ENCODE measurements at places on chromosomes 11 and 22. TPM values are rescaled to one million over a fixed set of nuclear protein-coding genes. Genes with fewer than 3 reads are reported as not detected.

The PKDREJ gene
- polyA plus RNA-seq: 10.4 TPM

GRCh38 chr22:49150801-49151221 is 676.9 kb downstream of the BRD1 start:
- no peak overlapping the region for H3K27ac ChIP-seq
- H3K4me1 ChIP-seq: no peaks in the 10 kb centered on the region
- no peaks in the 10 kb centered on the region for H3K27me3 ChIP-seq

- peaks cover 20% of the 10 kb centered on the region for H3K4me1 ChIP-seq
- H3K27ac ChIP-seq: no peak overlapping the region
- no peaks in the 10 kb centered on the region for H3K27me3 ChIP-seq
- no peaks in the 10 kb centered on the region for H3K36me3 ChIP-seq
Observed at GRCh38 chr11:65435411-65435931, 12.9 kb downstream of the NEAT1 start.

DNA sequence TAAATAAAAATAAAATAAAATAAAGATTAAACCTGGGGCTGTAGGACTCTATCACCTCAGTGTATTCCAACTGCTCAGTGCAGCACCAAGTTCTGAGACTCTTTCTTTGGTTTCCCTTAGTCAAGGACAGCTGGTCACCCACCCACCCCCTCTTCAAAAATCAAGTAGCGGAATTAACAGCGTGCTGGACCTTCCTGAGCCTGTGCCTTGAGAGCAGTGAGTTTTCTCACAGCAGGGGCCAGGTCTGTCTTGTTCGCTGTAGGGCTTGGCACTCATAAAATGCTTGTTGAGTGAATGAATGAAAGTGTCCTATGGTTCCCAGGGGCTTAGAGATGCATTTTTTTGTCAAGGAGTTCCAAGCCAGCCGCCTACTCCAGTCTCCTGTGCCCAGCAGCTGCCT is 2.9 kb upstream of the ALX4 start:
- H3K4me3 ChIP-seq: no peak overlapping the region
- DNase-seq: no peak
- no peaks in the 10 kb centered on the region for H3K27me3 ChIP-seq
- no peak overlapping the region for H3K27ac ChIP-seq
- H3K4me1 ChIP-seq: peaks cover 3% of the 10 kb centered on the region

GRCh38 chr11:44950031-44950624 is 555 bp downstream of the TP53I11 start:
- H3K27ac ChIP-seq: peak overlapping the region; percentile 61
- peaks cover 5% of the 10 kb centered on the region for H3K4me1 ChIP-seq
- H3K4me3 ChIP-seq: peak overlapping the region; percentile 64
- H3K36me3 ChIP-seq: no peaks in the 10 kb centered on the region

DNA sequence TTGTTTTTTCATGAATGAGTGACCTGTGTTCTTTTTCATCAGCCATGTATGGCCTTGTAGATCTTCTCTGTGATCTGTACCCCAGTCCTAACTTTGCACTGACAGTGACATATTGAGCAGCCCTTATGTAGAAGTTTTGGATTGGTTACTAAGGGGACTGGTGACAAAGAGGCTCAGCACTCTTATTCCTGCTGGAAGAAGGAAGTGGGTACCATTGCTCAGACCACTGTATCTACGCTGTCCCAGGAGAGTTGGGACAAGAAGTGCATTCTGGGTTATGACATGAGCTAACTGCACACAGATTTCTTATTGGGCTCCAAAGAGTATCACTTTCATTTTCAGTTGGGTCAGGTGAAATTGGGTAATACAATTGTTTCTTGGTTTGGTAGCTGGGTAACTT is 107.8 kb upstream of the RASSF10 start:
- no peak overlapping the region for H3K4me3 ChIP-seq
- H3K27ac ChIP-seq: no peak overlapping the region
- no peak for DNase-seq
- no peaks in the 10 kb centered on the region for H3K27me3 ChIP-seq

The FADS2 gene
- polyA plus RNA-seq: 80.8 TPM

Data from testis (tissue), 5 donors.